Cardiac muscle cell (in vitro differentiated cells and primary cell): ENCODE measurements at places on chromosomes 7 and 10. TPM values are rescaled to one million over a fixed set of nuclear protein-coding genes. Genes with fewer than 3 reads are reported as not detected.
A peak's percentile ranks its signal among the peaks of the same experiment; 100 is the strongest.

- no peak for DNase-seq
- H3K27ac ChIP-seq: no peak overlapping the region
- no peaks in the 10 kb centered on the region for H3K36me3 ChIP-seq
- H3K4me3 ChIP-seq: no peak overlapping the region
Observed at GRCh38 chr7:111568870-111569462, 6.7 kb upstream of the IMMP2L start.

DNA sequence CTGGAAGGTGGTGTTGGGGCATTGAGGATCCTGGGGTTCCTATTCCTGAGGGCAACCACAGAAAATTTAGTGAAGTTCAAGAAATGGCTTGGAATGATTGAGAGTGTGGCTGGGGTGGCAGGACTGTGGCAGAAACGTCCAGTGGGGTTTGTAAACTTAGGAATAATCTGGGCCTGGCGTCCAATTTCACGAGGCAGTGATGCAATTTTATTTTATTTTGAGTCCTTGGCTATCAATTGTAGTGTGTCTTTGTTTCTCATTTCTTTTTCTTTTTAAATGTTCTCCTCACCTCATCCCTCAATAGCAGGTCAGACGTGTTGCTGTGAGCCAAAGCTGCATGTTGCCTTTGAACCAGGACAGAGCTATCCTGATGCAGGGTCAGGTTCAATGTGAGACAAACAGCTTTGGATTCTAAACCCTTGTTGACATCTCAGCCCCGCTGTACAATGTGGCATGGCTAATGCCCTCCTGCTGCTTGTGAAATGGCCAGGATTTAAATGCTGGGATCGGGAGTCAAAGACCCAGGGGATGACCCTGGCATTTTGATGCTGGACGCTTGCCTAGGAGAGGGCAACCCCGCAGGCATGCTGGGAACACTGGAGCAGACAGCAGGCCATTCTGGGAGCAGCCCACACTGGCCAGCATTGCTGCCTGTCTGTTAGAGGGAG, 64.8 kb downstream of the RBM20 start:
- no peaks in the 10 kb centered on the region for H3K27me3 ChIP-seq
- no peaks in the 10 kb centered on the region for H3K36me3 ChIP-seq
- peak overlapping the region; percentile 31 for H3K27ac ChIP-seq
- H3K4me3 ChIP-seq: no peak overlapping the region

GRCh38 chr10:27225011-27225590, 15.5 kb downstream of the ACBD5 start:
- peaks cover 36% of the 10 kb centered on the region for H3K36me3 ChIP-seq
- no peaks in the 10 kb centered on the region for H3K4me1 ChIP-seq
- DNase-seq: no peak
- no peaks in the 10 kb centered on the region for H3K27me3 ChIP-seq

- H3K4me3 ChIP-seq: no peak overlapping the region
- no peaks in the 10 kb centered on the region for H3K4me1 ChIP-seq
- no peak for DNase-seq
- peaks cover 16% of the 10 kb centered on the region for H3K36me3 ChIP-seq
- H3K27me3 ChIP-seq: no peaks in the 10 kb centered on the region
Observed at GRCh38 chr7:74101061-74101681, 17.6 kb downstream of the LIMK1 start.

Gene DLX5
- total RNA-seq: not detected in 2 replicates

Gene XRCC2
- total RNA-seq: 3.4 and 3.6 TPM in 2 replicates

Gene C10orf62
- total RNA-seq: 0.25 and 0.30 TPM in 2 replicates

Gene VSTM2A
- total RNA-seq: not detected in 2 replicates

Gene TET1
- total RNA-seq: 21.0 and 34.8 TPM in 2 replicates

DNA sequence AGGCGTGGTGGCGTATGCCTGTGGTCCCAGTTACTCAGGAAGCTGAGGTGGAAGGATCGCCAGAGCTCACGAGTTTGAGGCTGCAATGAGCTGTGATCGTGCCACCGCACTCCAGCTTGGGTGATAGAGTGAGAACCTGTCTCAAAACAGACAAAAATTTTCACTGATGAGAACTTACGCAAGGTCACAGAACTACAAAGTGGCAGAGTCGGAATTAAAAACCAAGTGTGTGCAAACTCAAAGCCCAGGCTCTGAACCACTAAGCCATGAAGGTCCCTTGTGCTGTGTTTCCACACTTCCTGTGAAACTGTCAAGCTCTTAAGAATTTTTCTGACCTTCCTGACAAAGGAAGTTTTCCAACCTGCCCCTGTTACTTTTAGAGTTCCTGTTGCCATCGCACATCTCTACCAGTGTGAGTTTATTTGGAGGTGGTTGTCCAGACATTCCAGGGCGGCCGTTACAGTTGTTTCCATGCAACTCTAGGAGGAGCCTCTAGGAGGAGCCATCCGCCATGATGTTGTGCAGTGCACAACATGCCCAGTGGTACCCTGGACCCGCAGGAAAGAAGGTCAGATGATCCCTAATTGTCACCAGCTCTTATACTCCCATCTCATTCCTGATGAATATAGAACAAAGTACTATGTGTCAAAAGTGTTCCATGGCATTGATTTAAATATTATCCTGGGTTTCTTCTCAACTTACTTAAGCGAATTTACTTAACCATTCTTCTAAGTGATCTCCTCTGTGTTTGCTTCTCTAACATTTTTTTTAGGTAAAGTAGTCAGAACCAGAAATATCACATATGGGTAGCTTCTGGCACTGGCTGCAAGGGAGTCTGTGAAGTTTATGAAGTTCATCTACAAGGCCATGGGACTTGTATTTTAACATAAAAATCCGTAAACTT, 49.0 kb upstream of the LYZL1 start:
- no peaks in the 10 kb centered on the region for H3K36me3 ChIP-seq
- H3K27ac ChIP-seq: peak overlapping the region; percentile 99
- peaks cover 42% of the 10 kb centered on the region for H3K4me1 ChIP-seq
- H3K27me3 ChIP-seq: no peaks in the 10 kb centered on the region
- no peak overlapping the region for H3K4me3 ChIP-seq

Gene SUN3
- total RNA-seq: not detected in 2 replicates

- no peak overlapping the region for H3K27ac ChIP-seq
- DNase-seq: no peak
- H3K27me3 ChIP-seq: no peaks in the 10 kb centered on the region
- H3K4me1 ChIP-seq: peaks cover 5% of the 10 kb centered on the region
- H3K36me3 ChIP-seq: no peaks in the 10 kb centered on the region
Observed at GRCh38 chr7:80277434-80278427, 143.1 kb downstream of the GNAI1 start.

DNA sequence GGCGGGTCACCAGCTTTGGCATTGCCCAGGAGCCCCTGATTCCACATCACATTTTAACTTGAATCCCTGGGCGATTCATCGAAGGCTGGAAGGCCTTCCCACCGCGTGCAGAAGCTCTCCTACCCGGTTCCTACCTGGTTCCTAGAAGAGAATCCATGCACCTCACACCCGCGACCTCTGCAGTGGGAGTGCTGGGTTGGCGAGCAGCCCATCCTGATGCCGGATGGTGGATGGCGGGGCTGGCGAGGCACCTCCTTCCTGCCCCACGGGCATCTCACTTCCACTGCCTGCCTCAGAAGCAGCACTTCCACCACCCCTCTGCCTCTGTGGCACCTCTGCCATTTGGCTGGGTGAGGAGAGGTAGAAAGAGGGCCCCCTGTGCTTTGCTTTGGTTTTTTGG, 32.0 kb downstream of the NUB1 start:
- DNase-seq: no peak
- H3K36me3 ChIP-seq: peaks cover 17% of the 10 kb centered on the region
- no peak overlapping the region for H3K27ac ChIP-seq
- H3K4me3 ChIP-seq: no peak overlapping the region
- no peaks in the 10 kb centered on the region for H3K4me1 ChIP-seq

Gene ATP6V0A4
- 0.28 TPM in 1 of 2 replicates, not detected in the other for total RNA-seq

DNA sequence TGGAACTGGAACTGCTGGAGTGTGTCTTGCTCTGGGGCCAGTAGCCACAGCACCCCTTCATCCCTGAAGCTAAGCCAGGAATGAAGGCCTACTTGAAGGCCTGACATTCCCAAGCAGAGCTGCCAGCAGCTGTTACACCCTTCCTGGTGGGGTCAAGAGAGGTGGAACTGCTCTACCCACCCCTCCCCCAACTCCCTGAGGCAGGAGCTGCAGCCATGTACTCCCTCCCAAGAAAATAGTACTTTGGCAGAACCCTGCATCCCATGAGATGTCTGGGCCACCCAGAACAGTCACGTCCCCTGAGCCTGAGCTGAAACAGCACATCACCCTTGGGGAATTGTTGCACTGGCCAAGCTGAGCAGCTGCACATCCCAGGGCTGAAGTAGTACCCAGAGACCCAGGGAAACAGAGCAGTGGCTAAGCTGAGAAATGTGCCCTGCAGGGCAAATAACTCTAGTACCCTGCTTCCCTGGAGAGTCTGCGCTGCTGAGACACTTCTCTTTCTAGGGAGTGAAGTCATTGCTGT, 63.4 kb upstream of the PLA2G12B start:
- H3K27ac ChIP-seq: peak overlapping the region; percentile 40
- no peak overlapping the region for H3K4me3 ChIP-seq
- no peaks in the 10 kb centered on the region for H3K27me3 ChIP-seq
- DNase-seq: peak; percentile 43
